Stimulated activated CD4-positive, alpha-beta T cell treated with anti-CD3 and anti-CD28 coated beads, Interleukin-12 subunit alpha, Interleukin-12 subunit beta, amount 100 ng/mL, for 4 hours (primary cell): ENCODE measurements at places on chromosomes 2 and 18.

- DNase-seq, result no peak
Observed at GRCh38 chr18:74185860-74186259, 37.5 kb downstream of the TIMM21 start.

DNA sequence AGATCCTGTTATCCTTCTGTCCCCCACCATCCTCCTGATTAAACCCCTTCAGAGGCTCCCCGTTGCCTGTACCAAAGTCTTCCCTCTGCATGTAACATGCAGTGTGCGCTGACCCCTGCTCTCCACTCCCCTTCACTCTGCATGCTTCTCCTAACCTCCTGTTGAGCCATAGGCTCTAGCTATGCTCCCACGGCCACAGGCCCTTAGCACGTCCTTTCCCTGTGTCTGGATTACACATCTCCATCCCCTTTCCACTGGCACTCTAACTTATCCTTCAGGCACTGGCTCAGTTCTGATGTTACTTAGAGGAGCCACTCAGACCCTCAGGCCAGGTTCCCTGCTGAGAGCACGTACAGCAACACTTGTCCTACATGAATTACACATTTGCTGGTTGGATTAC, 29.4 kb upstream of the EDAR start:
- DNase-seq, result no peak

DNA sequence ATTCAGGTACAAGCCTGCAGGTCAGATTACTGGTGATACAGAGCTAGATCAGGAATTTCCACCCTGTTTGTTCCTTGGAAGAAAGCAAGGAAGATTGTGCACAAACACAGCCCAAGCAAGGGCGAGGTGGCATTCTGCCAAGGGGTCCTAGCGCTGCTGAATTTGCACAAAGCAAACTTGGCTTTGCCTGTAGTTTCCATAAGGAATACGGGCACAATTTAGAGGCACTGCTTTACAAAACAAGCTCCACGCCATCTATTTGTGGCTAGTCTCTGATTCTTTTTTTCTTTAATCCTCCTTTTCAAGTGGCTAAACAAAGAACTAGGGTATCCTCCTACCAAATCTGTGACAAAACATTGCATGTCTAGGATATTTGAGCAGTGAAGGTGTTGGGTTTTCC, 195.5 kb upstream of the ACVR2A start:
- DNase-seq, result no peak

DNA sequence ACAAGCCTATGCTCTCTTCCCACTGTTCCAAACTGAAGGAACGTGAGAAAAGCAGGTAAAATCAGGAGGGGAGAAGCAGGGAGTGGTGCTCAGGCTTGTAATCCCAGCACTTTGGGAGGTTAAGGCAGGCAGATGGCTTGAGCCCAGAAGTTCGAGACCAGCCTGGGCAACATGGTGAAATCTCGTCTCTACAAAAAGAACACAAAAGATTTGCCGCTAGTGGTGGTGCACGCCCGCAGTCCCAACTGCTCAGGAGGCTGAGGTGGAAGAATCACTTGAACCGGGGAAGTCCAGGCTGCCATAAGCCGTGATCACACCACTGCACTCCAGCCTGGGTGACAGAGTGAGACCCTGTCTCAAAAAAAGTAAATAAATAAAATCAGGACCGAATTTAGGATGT, 1.3 kb upstream of the TMSB10 start:
- no peak for DNase-seq

- no peak for DNase-seq
Observed at GRCh38 chr2:176182671-176183070, 5.8 kb upstream of the HOXD1 start.

DNA sequence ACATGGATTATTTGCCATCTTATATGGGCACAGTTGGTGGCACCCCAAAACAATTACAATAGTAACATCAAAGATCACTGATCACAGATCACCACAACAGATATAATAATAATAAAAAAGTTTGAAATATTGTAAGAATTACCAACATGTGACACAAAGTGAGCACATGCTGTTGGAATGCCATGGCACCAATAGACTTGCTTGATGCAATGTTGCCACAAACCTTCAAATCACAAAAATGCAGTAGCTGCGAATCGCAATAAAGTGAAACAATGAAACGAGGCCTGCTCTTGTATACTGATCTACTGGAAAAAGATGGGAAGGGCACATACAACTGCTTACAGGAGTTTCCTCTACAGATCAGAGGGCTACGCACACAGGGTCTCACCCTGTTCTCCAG, 32.2 kb upstream of the AMMECR1L start:
- DNase-seq, result no peak

GRCh38 chr18:57819671-57820460, 16.8 kb upstream of the ATP8B1 start:
- no peak for DNase-seq

- no peak for DNase-seq
Observed at GRCh38 chr2:205273627-205274026, 408.7 kb upstream of the NRP2 start.

GRCh38 chr2:144267239-144267638, 252.7 kb downstream of the ZEB2 start:
- DNase-seq, result no peak

DNA sequence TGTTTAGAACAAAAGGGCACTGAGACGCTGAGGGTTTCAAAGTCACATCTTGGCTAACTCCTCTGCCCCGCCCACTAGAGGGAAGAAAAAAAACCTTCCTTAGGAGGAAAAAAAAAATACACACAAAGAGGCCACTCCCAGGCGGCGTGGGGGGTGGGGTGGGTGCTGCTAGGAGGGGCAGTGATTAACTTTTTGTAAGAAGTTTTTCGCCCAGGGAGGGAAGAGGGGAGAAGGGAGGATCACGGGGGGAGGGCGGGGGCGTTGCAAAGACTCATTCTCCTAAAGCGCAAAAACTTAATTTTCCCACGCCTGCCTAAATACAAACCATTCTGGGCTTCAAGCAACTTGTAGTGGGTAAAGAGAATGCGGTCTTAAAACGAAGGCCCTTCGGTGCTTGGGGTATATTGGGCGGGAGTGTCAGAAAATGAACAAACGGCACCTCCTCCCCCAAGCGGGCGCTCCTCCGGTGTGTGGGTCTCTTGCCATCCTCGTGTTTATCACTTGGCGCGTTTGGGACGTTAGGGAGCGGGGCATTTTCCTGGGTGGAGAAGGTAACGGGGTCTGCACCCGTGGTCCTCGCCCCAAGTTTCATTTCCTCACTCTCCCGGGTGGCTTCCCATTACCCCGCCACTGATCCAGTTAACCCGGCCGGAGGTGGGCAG, 1.7 kb downstream of the CXCR4 start:
- DNase-seq, result no peak

DNA sequence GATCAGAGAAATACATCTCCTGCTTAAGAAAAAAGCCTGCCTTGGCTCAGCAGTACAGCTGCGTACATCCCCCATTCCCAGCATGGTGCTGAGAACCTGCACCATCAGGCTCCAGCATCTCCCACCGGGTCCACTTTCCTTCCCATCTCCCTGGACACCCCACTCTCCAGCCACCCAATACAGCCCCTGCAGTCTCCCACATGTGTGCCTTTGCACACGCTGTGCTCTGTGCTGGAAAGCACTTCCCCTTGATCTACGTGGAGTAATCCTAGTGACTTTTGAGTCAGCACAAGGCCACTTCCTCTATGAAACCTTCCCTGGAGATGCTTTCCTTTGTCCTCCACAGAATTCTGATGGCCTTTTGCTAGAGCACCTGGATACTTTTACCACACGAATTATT, 17.0 kb downstream of the STAT1 start:
- no peak for DNase-seq

GRCh38 chr2:228433721-228434120, 252.2 kb upstream of the SPHKAP start:
- DNase-seq, result no peak

DNA sequence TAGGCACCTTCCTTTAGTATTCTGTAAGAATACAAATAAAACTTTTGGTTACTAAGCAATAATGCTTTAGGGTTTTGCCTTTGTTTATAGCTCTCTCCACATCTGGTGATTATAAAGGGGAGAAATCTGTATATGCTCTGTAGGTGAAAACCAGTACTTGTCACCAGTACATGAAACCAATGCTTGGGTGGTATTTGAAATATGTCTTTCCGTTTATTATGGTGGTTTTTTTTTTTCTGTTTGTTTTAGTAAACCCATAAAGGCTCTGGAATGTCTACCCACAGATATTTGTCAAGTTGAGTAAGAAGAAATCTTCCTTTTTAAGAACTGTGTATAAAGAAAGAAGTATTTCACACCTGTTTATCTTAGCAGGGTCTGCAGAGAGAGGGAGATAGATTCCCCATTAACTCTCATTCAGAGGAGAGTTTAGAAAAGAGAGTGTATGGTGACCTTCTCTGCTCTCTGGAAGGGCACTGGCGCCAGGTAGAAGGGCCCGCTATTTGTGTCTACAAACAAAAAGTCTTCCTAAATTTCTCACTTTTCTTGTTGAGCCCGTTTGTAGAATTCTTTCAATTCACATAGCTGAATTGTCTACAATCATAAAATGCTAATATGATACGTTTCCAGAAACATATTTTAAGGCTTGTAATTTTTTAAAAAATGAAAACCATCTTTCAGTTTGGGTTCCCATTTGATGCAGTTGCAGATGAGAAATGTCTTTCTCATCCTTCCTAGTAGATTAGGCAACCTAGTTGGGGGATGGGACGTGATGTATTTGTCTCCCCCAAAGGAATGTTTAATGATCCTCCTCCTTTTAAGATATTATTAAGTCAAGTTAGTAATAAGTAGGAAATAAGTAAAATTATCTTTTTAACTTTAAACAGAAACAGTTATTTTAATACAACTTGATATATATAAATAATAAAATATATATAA, 33.9 kb downstream of the MAP3K20 start:
- DNase-seq, result no peak

DNA sequence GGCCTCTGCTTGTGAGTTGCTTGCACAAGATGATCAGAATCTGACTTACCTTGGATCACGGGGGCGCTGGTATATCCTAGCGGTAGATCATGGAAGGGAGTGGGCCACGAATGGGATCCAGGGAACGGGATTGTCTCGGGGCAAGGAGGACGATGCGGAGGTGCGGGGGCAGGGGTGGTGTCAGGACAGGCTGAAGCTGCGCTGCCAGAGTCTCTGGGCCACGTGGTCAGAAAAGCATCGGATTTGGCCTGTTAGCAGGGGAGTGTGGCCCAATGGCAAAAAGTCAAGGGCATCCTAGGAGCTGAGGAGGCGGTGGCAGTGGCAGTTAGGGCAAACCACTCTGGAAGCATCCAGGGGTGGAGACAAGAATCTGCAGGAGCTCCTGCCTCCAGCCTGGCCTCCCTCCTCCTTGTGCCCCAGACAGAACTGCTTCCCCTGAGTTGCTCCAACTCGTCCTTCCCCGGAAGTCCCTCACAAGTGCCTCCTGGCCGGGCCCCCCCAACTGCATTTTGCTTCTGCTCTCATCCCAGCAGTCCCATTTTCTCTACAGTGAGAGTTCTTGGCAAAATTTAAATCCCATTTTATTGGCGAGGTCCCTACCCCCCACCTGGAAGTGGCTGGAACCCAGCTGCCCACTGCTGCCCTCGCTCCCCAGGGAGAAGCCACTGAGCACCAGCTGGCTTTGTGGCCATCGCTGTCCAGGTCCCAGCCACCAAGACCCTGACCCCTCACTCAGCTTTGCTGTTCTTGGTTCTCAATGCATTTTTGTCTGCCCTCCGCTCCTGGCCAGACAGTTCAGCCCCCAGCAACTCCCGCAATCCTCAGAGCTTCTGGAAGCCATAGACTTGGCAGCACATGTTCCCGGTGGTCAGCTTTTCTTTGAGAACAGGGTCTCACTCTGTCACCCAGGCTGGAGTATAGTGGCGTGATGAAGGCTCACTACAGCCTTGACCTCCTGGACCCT, 5.6 kb upstream of the CCDC74B start:
- DNase-seq, result no peak

GRCh38 chr18:45806226-45806625, 19.2 kb upstream of the SIGLEC15 start:
- no peak for DNase-seq

DNA sequence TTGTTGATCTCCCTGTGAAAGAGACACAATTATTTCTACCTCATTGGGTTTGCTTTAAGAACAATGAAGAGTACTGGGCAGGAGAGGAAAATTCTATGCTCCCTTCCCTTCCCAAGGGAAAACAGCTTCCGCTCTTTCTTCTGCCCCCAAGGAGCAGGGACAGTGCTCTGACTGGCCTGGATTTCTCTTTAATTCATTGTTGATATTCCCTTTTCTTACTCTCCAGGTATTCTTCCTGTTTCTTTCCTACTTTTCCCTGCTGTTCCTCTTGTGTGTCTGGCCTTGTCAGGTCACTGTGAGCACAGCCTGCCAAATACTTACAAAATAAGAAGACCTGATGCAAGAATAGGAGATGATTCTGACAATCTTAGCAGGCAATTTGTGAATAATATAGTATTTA, 49.6 kb upstream of the SPAG16 start:
- no peak for DNase-seq

- DNase-seq, result no peak
Observed at GRCh38 chr2:145221032-145221431, 701.1 kb upstream of the ZEB2 start.
